ENCODE measurements at places on chromosomes 5 and 9. TPM values are rescaled to one million over a fixed set of nuclear protein-coding genes. Genes with fewer than 3 reads are reported as not detected.

GRCh38 chr9:94140418-94140780 is 56.1 kb downstream of the PTPDC1 start:
- no peak for DNase-seq

- DNase-seq: no peak
Observed at GRCh38 chr9:137592767-137593166, 2.5 kb upstream of the ZMYND19 start.

DNA sequence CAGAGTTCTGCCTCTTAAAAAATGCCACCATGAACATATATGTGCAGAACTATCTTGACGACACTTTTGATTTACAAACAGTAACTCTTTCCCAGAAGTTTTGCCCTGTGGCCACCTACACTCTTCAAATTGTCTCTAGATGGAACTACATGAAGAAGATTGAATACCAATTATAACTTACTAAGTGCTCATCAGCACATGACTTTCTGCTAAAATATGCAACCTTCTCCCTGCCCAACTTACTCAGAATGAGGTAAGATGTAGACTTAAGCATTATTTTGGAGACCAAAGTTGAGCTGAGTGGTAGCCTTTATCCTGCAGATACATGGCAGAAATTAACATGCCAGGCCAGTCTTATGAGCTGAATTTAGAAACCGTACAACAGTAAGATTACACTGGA is 105.4 kb downstream of the SEMA5A start:
- DNase-seq: no peak

DNA sequence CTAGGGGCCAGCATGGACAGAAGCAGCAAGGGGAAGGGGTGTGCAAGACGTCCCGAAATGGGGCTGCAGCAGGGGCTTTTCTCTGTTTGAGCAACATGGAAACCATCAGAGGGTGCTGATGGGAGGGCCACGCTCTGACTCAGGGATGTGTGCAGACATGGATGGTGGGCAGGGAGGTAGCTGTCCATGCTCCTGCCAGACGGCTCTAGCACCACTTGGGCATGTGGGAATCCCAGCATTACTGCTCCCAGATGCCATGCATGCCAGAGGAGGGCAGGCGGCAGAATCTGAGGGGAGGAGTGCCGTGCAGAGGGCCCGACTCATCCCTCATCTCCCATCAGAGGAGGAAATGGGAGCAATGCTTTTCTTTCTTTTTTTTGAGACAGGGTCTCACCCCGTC is 45.6 kb upstream of the SLC25A51 start:
- DNase-seq: no peak

- peak; percentile 11 for DNase-seq
Observed at GRCh38 chr5:41843456-41844370, 26.5 kb downstream of the OXCT1 start.

PTGR1 gene
- 1.3 TPM for total RNA-seq

HAPLN1 gene
- not detected for total RNA-seq

PCDHGB6 gene
- not detected for total RNA-seq

Data from activated naive CD8-positive, alpha-beta T cell treated with anti-CD3 and anti-CD28 coated beads for 36 hours (primary cell).